Stimulated activated CD4-positive, alpha-beta T cell treated with anti-CD3 and anti-CD28 coated beads, Interleukin-4, amount 100 ng/mL, for 48 hours (primary cell): ENCODE measurements at places on chromosomes 1 and 21.

DNA sequence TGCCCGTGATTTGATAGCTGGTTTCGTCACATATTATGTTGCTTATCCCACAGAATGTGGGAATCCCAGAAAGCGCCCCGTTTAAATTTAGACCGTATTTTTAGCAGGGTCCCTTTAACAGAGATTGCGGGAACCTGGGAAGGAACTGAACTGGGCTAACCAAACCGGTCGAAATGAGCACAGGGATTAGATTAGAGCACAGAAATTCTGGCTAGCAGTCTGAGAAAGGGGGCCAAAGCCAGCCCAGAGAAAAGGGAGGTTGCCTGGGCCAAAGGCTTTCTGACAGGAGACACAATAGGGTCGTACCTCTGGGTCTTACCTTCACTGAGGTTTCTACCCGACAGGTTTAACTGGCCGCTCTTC, 327 bp downstream of the LRRC40 start:
- no peak for DNase-seq

- DNase-seq: no peak
Observed at GRCh38 chr1:204709960-204710912, 24.7 kb upstream of the LRRN2 start.

DNA sequence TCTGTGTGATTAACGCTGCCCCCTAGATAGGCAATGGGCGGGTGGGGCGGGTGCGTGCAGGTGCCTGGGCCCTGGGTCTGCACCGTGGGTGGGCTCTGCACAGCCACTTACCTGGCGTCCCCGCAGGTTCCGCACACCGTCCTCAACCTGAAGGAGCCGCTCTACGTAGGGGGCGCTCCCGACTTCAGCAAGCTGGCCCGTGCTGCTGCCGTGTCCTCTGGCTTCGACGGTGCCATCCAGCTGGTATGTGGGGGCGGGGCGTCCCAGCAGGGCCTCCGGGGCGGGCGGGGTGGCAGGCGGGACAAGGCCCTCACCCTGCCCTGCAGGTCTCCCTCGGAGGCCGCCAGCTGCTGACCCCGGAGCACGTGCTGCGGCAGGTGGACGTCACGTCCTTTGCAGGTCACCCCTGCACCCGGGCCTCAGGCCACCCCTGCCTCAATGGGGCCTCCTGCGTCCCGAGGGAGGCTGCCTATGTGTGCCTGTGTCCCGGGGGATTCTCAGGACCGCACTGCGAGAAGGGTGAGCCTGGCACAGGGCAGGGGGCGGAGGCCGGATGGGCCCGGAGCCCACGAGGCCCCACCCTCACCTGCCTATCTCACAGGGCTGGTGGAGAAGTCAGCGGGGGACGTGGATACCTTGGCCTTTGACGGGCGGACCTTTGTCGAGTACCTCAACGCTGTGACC, 22.8 kb downstream of the RNF223 start:
- no peak for DNase-seq

GRCh38 chr1:168167806-168168205, 11.0 kb upstream of the TIPRL start:
- no peak for DNase-seq

- no peak for DNase-seq
Observed at GRCh38 chr1:99546432-99547416, 99.2 kb upstream of the PALMD start.

GRCh38 chr1:177848577-177848976, 121.3 kb downstream of the SEC16B start:
- no peak for DNase-seq

DNA sequence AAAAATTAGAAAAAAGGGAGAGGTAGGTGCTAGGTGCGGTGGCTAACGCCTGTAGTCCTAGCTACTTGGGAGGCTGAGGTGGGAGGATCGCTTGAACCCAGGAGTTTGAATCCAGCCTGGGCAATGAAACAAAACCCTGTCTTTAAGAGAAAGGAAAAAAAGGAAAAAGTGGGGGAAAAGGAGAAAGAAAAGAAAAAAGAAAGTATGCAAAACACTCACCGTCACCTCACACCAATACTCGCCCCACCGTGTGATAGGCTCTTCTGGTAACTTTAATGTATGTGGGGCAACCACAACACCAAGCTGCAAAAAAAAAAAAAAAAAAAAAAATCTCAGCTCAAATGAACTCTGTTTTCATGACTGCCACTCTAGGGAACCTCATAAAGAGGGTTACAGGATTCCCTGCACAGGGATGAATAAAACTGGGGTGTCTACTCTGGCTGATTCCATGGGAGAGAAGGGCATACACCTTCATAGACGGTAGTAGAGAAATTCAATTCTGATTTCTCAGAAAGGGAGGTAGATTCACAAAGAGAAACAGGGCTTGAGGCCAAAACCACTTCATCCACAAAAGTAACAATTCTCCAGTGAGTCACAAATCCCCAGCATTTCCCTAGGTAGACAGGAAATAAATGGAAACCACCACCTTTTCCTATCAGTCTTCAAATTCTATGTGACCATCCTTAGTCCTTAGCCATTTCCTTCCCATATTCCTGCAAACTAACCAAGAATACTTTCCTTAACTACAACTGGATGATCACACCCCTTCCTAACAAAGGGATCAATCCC, 2.5 kb downstream of the MRPL9 start:
- no peak for DNase-seq

GRCh38 chr1:213830371-213830770, 157.4 kb upstream of the PROX1 start:
- no peak for DNase-seq

GRCh38 chr1:63813829-63814277, 40.0 kb downstream of the ROR1 start:
- DNase-seq: no peak

DNA sequence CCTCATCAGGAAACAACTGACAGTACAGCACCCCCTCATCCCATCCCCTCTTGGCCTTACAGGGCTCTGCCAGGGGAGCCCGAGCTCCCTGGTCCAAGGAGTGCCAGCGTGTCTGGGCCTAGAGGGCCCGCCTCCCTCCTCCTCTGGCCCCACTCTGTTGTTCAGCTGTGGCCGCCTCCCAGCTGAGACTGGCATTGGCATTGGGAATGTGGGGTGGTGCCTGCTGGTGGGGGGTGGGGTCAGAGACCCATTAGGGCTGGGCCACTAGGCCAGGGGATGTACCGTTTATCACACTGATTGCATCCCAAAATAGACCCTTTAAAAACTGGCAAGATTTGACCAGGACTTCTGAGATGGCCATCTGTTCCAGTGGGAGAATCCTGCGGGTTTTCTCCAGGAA, 1.4 kb downstream of the LDLRAP1 start:
- no peak for DNase-seq

- DNase-seq: no peak
Observed at GRCh38 chr1:105368446-105368845, 1618.7 kb downstream of the AMY1C start.

DNA sequence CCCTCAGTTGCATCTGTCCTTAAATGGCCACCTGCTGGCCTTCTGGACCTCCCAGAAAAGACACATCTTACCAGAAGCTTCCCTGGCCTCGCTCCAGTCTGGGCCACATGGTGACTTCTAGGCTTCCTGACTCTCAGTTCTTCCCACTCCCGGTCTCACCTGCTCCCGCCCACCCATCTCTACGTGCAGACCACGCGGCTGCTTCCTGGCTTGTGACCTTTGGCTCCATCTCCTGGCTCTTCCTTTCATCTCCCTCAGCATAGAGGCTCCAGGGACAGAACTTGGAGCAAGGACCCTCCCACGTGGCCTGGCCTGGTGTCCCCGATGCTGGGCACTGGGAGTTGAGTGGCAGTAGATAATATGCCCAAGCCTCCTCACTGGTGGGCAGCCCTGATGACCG, 124.9 kb upstream of the IRF2BP2 start:
- no peak for DNase-seq

GRCh38 chr1:213647864-213648650, 339.7 kb upstream of the PROX1 start:
- DNase-seq: no peak

GRCh38 chr21:32476661-32477423, 64.3 kb downstream of the EVA1C start:
- no peak for DNase-seq

GRCh38 chr1:237583756-237584155, 307.0 kb downstream of the ZP4 start:
- DNase-seq: no peak

GRCh38 chr1:176950736-176951324, 213.7 kb downstream of the ASTN1 start:
- no peak for DNase-seq

DNA sequence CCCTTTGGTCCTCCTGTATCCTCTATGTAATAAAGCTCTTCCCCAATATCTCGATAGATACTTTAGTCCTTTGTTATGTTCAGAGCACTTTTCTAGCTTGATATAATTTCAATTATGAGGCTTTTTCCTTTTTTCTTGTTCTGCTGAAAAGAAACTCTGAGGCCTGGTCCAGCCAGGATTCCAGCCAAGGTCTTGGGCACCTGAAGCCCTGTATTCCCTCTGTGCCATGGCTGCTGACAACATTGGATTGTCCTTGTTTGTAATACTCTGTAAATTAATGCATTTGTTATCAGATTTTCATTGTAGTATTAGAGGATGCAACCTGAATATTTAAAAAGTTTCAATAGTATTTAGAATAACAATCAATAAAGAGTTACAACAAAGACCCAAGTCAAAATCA, 67.9 kb upstream of the ADAMTS5 start:
- no peak for DNase-seq

DNA sequence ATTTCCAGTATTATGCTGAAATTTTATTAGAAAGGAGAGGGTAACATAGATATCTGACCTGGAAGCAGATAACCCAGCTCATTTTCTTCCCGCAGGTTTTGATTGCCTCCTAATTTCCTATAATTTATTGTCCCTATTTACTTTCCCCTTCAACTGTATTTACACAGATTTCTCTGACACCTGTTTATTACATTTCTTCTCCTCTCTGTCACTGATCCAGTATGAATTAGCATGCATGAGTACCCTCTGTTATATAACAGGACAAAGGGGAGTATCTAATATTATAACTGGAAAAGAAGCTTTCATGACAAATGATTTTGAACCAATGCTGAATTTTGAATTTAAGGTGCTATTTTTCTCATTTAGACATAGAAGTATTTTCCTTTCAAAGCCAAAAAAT, 37.4 kb downstream of the DENND1B start:
- no peak for DNase-seq

- DNase-seq: peak; percentile 62
Observed at GRCh38 chr1:6440198-6441126, 15.9 kb downstream of the ESPN start.
